ENCODE measurements at places on chromosomes 1 and 21.

GRCh38 chr1:244660595-244660994, 7.7 kb downstream of the DESI2 start:
- no peak for DNase-seq

GRCh38 chr1:90505806-90506205, 211.3 kb downstream of the BARHL2 start:
- DNase-seq = no peak

- no peak for DNase-seq
Measured at GRCh38 chr21:38133240-38133639, 123.6 kb upstream of the KCNJ15 start.

- peak; percentile 88 for DNase-seq
Measured at GRCh38 chr1:152502496-152503180, 8.0 kb upstream of the LCE5A start.

- DNase-seq = no peak
Measured at GRCh38 chr1:11285883-11286734, 13.1 kb downstream of the UBIAD1 start.

DNA sequence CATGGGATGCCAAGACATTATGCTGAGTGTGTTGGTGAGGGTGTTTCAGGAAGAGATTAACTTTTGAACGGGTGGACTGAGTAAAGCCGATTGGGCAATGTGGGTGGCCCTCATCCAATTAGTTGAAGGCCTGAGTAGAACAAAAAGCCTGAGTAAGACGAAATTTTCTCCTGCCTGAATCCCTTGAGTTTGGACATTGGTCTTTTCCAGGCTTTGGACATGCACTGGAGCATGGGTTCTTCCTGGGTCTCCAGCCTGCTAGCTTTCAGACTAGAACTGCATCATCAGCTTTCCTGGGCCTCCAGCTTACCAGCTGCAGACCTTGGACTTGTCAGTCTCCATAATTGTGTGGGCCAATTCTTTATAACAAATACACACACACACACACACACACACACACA, 63.6 kb downstream of the NIBAN1 start:
- DNase-seq = no peak

DNA sequence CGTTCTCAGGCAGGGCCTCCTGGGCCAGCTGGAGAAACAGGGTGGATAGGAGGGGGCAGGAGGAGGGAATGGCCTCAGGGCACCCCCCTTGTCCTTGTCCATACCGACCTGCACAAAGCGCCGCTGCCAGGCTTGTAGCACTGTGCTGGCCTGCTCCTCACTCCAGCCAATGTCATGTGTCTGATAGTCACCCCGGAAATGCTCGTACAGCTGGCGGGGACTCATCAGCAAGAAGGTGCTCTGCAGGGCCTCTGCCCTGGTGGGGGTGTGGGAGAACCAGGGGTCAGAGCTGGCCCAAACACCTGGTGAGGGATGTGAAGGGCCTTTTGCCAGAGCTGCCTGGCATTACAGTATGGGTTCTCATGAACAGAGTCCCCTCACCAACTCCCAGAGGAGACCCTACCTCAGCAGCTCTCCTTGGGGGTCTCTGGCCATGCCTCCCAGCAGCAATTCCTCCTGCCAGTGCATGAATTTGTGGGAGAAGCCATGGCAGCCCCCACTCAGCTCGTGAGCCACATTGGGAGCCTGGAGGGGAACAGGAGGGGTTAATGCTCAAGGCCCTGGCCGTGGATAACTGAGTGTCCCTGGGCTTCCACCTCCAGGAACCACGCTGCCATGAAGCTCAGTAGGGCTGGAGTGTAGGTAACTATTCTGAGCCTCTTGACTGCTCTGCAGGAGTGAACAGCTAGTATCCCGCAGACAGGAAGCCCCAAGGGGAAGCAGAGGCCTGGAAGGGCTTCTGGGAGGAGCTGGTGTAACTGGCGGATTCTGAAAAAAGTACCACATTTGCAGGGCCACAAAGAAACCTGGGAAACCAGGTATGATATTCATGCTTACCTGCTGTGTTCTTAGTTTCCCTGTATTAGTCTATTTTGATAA, 13.3 kb downstream of the PTCH2 start:
- DNase-seq = no peak

DNA sequence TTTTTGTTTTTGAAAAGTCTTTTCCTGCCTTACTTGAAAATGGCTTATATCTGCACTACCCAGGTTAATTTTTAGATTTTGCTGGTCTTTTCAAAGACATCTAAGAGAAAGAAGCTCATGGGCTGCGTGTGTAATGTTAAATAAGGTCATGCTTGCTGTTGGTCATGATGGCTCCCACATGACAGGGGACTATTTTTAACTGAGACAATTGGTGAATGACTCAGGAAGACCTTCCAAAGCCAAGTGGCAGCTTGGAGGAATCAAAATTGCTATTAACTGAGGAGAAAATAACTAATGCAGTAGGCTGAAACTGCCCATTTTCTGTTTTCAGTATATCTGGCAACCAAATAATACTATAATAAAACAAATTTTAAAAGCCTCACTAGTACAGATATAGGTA, 117.1 kb upstream of the SPAG17 start:
- no peak for DNase-seq

DNA sequence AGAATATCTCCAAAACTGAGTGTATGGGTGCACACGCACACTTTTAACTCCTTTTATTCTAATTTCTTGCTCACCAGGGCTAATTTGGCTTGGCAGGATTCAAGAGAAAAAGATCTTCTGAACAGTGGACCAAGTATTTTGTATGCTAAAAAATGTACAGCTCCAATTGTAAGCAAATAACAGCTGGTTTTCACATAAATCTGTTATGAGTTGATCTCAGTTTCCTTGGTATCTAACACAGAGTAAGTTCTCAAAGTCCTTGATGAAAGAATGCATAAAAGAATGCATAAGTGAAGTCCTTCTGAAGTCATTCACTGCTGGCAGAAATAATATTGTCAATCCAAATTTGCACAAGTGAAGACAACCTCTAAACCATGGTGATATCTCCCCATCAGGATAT, 213.0 kb downstream of the OMA1 start:
- no peak for DNase-seq

DNA sequence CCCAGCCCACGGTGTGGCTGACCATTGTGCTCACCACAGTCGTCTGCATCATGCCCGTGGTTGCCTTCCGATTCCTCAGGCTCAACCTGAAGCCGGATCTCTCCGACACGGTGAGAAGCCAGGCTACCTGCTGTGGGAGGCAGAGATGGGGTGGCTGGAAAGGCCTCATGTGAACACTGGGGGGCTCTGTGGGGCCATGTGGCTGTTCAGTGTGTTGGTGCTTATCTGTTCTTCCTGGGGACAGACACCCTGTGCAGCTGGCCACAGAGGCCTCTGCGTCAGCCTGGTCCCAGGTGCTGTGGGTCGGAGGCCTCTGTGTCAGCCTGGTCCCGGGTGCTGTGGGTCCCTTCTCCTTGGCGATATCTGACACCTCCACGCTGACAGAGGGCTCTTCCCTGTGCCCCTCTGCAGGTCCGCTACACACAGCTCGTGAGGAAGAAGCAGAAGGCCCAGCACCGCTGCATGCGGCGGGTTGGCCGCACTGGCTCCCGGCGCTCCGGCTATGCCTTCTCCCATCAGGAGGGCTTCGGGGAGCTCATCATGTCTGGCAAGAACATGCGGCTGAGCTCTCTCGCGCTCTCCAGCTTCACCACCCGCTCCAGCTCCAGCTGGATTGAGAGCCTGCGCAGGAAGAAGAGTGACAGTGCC, 23.2 kb downstream of the ATP8B2 start:
- DNase-seq = no peak

GRCh38 chr1:25874209-25874608, 1.3 kb downstream of the PAQR7 start:
- DNase-seq = no peak

DNA sequence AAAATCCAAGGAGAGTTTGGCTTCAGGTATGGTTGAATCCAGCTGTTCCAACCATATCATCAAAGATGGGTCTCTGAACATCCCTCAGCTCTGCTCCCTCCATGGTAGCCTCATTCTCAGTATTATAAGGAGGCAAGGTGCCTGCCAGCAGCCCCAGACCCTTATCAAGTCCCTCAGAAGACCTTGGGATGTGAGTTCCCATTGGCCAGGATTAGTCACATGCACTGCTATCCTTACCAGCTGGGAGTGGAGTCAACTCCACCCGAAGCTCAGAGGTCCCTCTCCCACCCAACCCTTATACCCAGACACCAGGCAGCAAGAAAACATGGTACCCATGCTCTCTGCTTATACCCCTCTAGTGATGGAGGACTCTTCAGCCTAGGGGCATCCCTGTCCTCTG, 153.7 kb upstream of the ZBTB40 start:
- no peak for DNase-seq

DNA sequence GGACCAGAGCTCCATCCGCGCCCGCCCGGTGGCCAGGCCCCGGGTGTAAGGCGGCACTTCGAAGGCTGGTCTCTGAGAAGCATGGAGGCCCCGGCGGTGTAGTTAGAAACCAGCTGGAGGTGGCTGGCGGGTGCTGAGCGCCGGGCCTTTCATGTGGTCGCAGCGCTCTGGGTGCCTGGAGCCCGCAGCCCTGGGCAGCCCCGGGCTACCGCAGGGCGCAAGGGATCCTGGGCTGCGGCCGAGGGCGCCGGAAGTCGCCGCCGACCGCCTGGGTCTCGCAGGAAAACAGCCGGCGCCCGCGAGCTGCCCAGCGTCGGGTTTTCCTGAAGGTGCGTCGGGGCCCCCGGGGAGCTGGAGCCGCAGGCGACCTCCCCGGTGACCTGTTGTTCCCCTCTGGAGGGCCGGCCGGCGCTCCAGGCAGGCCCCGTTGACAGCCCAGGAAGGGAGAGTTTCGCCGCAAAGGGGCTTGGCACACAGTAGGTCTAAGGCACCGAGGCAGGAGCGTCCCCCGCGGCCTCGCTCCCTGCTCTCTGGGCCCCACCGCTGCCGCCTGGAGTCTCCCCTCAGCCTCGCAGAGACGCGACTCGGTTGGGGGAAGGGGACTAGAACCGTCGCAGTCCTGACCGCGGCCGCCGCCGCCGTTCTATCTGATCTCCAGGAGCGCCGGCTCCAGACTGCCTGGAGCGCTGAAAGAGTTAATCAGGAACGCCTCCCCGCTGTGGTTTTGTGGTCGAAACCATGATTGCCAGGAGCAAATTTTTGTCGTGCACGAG, 2.7 kb downstream of the GRHL3 start:
- DNase-seq = peak; percentile 90

- no peak for DNase-seq
Measured at GRCh38 chr1:198056255-198056654, 100.5 kb upstream of the NEK7 start.

DNA sequence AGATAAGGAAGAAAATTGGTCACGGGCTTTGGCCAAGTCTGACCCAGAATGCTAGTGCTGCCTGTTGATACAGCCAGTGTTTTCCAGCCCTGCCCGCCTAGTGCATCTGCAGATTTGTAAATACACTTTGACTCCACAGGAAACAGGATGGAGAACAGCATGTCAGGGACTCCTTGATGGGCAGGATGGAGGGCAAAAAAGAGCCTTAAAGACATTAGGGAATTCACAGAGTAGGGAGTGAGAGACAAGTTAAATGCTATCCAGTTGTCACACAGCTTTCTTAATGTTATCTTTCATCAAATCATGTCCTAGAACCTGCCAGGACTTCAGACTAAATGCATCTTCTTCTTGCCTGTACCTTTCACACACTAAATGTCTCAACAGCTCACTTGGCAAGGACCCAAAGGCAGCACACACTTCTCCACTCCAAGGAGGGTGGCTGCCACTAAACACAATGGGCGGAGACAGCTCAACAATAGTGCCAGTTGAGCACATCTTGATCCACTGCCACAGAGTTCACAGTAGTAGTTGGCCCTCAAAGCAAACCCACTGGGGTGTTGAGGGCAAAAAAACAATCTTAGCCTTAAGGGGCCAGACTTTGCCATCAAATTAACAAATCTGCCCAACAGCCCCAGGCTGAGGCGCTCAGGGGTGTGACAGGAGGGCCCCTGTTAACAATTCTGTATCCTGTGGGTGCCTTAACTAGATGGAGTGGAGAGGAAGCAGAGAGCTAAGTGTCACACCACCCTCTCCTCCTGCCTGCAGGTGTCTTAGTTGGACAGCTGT, 2.7 kb downstream of the HIVEP3 start:
- no peak for DNase-seq

DNA sequence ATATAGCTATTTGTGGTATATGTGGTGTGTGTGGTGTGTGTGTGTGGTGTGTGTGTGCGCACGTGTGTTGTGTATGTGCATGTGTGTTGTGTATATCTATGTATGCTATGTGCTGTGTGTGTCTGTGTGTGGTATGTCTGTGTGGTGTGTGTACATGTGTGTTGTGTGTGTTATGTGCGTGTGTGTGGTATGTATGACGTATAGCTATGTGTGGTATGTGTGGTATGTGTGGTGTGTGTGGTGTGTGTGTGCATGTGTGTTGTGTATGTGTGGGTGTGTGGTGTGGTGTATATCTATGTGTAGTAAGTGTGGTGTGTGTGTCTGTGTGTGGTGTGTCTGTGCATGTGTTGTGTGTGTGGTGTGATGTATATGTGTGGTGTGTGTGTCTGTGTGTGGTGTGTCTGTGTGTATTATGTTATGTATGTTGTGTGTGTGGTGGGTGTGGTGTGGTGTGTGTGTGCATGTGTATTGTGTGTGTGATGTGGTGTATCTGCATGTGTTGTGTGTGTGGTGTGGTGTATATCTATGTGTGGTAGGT, 59.8 kb downstream of the EDN2 start:
- no peak for DNase-seq

DNA sequence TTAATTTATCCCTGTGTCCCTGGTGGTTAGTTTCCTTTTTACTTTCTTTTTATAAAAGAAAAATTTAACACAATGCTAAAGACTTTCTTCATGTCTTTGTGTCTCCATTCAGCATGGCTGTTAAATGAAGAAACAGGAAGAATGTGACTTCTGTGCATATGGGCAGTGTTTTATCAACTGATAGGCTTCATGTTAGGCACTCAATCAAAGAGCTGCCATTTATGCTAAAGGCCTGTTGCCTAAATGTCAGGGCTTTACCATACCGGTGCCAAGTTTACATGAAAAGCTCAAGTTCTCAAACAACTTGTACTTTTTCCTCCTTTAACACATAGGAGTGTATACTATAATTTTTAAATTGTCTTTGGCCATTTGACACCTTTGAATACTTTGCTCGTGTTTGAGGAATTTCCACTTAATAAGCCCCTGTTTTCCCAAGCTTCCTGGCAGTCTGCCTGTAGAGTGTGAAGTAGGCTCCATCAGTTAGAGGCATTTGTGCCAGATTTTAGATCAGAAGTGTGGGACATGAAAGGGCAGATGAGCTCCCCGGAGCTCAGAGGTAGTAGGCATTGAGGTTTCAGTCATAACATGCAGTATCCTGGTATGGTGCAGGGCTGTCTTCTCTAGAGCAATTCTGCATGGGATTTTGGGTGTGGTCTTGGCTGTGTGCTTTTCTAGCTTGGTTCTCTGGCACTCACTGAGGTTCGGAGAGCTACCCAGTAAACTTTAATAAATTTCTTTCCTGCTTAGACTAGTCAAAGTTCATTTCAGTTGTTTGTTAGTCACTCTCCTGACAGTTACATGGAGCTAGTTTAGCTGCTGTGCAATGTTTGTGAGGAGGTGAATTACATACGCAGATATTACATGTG, 119.0 kb downstream of the LEPR start:
- DNase-seq = no peak

- no peak for DNase-seq
Measured at GRCh38 chr1:94122201-94122970, 1.4 kb upstream of the ABCA4 start.

GRCh38 chr1:1349256-1350012, at the start of gene DVL1:
Gene DVL1, minus strand, starts transcription at chr1:1349418. Its CDS starts 353 bp downstream, at chr1:1349065.
- DNase-seq = no peak

All from RWPE2 (cell line).